Stimulated activated CD8-positive, alpha-beta memory T cell treated with anti-CD3 and anti-CD28 coated beads, Interleukin-4, amount 100 ng/mL, for 4 hours (primary cell): ENCODE measurements at places on chromosomes 6 and 20.

DNA sequence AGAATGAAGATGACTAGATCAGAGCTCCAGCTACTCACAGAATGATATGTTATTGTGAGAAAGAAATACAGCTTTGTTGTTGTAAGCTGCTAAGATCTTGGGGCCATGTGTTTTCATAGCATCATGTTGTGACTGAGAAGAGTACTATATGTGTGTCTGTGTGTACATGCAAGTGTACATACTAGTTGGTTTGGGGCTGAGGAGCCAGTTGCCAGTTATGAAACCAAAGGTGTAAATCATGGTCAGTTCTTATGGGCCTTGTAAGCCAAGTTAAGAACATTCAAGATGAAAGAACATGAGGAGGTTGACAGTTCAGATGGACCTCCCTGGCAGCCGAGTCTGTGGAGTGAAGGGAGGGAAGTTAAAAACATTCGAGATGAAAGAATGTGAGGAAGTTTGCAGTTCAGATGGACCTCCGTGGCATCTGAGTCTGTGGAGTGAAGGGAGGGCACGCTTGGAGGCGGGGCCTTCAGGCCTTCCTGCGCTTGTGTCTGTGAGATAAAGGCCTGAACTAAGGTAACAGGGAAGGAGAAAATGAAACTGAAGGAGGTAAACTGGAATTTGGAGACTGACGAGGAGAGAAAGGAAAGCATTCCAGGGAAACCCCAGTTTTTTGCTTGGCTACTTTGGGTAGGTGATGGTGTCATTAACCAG is 13.9 kb downstream of the AFDN start:
- no peak for DNase-seq

DNA sequence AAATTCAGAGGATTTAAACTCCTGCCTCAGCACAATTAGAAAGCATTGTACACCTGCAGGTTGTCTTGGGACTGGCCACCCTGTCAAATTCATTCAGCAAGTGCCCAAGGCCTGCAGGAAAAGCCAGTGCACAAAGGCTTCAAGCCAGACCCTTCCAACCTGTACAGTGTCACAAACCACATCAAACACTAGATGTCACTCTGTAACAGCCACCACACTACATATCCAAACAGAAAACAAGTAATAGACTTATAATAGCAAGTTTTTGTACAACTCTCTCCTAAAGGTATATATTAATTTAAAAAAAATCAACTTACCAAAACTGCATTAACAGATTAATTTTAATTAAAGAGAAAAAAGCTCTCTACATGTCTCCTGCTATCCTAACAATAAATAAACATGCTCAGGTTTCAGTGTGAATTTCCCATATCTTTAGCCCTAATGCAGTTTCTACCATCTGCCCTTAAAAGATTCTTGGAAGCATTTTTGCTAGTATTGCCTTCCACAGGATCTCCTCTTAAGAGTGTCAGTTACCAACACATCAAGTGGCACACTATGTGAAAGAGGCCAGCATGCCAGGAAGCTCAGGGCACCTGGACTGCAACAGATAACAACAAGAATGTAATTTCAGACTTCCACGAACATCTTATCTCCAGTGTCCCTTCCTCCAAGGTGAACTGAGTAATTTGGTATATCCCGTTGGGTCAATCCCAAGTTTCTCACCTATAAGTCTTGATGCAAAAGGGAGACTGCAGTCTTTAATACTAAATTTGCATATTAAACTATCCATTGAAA is 47.5 kb downstream of the RALGAPA2 start:
- no peak for DNase-seq

DNA sequence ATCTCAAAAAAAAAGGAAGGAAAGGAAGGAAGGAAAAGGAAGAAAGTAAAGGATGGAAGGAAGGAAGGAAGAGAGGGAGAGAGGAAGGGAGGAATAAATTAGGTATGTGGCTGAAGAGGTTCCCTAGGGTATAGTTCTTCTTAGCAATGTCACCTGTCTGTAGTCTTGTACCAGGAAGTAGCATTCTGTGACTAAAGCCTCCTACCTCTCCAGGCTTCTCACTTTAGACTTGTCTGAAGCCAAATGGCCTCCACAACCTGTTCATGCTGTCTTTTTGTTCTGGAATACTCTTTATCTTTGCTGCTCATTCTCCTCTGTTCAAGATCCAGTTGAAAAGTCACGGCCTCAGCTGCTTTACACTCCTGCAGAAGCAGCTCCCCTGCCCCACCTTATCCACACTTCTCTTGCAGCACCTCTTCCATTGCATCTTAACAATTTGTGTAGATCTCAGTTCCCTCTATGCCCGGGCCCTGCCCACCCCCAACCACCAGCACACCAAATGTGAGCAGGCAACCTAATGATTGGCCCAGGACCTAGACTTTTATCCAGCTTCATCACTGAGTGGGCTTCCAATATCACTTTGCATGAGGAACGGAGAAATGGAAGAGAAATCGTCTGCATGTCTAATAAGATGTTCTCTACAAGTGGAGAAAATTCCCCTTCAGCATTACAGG is 19.1 kb downstream of the GCNT2 start:
- no peak for DNase-seq

- DNase-seq, result no peak
Observed at GRCh38 chr6:4661391-4661790, 114.8 kb upstream of the CDYL start.

DNA sequence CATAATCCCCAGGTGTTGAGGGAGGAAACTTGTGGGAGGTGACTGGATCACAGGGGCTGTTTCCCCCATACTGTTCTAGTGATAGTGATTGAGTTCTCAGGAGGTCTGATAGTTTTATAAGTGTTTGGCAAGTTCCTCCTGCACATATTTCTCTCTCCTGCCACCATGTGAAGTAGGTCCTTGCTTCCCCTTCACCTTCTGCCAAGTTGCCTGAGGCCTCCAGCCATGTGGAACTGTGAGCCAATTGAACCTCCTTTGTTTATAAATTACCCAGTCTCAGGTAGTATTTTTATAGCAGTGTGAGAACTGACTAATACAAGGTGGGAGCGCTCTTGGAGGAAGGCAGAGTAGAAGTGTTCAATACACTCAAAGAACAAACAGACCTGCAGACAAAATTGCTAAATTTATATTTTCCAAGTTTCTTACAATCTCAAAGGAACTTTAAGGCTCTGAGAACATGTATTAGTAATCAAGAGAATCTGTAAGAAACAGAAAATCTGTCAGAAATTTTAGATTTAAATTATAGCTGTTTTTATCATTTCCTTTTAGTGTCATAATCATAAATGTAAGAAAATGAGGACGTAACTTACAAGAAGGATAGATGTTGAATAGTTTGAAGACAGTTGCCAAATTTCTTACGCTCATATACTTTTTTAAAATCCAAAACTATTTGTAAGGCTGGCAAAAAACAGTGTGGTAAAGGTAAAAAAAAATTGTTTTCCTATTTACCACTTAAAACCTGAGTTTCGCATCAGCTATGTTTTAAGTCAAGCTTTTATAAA is 77.7 kb downstream of the ASCC3 start:
- no peak for DNase-seq

GRCh38 chr20:14507711-14508110 is 170.3 kb upstream of the FLRT3 start:
- DNase-seq, result no peak

- no peak for DNase-seq
Observed at GRCh38 chr20:51532577-51533191, 9.8 kb downstream of the NFATC2 start.

GRCh38 chr6:18161431-18161830 is 6.2 kb downstream of the KDM1B start:
- no peak for DNase-seq

DNA sequence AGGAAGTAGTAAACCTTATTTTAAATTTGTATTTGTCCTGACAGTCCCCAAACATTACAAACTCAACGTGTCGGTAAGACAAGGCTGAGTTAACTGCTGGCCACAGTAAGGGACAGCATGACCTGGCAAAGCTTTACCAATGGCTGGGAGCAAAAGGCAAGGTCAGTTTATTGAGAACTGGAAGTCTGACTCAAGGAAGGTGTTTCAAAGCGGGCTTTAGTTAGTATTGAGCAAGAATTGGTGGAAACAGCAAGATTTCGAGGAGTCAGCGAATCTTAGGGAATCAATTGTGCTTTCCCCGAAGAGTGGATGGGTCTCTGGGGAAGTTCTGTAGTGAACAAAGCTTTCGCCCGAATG is 885 bp upstream of the GZF1 start:
- DNase-seq, result no peak

DNA sequence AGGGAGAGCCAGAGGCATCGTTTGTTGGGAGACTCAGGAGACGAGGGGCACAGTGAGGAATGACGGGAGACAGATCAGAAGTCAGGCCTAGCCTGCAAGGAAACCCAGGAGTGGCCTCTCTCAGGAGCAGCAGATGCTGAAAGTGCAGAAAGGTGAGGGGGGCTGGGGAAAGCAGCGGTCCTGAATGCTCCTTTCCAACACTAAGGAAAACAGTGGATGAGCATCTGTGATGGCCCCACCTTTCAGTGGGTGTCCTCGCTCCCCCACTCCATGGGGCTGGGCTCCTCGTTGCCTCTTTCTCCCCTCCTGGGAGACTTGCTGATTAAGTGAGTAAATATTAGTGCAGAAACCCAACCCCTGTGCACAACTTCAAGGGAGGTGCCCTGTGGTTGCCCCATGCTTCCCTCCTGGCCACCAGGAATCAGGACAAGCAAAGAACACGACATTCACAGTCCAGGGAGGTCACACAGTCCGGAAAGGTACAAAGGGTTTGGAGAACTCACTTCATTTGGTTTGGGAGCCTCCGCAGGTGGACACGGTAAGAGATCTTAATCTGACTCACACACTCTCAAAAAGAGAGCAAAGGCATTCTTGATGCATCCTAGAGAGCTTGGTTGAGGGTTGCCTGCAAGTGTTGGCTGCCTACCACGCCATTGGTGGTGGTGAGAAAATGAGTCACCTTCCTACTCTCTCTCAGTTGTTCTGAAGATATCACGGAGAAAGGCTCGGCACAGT is 9.7 kb upstream of the BPIFB1 start:
- no peak for DNase-seq

- no peak for DNase-seq
Observed at GRCh38 chr6:19303383-19303782, 533.8 kb upstream of the ID4 start.

GRCh38 chr6:166286839-166287271 is 21.3 kb downstream of the PRR18 start:
- no peak for DNase-seq

DNA sequence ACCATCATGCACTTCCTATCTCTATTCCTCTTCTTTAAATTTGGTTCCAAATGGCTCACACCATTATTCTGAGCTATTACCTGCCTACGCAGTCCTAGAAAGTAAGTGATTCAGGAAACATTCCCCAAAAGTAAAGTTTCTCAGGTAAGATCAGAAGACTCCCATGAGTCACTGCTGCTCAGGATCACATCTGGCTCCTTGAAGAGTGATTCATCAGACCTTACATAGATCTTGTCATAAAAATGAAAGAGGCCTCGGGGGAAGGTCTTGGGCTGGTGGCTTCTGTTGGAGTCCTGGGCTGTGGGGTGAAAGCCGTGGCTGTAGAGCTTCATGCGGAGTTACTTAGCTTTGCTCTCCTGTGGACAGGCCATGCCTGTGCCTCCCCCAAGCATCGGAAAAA is 35.9 kb downstream of the PLG start:
- no peak for DNase-seq

- no peak for DNase-seq
Observed at GRCh38 chr20:33211817-33212424, 5.2 kb upstream of the BPIFA3 start.

DNA sequence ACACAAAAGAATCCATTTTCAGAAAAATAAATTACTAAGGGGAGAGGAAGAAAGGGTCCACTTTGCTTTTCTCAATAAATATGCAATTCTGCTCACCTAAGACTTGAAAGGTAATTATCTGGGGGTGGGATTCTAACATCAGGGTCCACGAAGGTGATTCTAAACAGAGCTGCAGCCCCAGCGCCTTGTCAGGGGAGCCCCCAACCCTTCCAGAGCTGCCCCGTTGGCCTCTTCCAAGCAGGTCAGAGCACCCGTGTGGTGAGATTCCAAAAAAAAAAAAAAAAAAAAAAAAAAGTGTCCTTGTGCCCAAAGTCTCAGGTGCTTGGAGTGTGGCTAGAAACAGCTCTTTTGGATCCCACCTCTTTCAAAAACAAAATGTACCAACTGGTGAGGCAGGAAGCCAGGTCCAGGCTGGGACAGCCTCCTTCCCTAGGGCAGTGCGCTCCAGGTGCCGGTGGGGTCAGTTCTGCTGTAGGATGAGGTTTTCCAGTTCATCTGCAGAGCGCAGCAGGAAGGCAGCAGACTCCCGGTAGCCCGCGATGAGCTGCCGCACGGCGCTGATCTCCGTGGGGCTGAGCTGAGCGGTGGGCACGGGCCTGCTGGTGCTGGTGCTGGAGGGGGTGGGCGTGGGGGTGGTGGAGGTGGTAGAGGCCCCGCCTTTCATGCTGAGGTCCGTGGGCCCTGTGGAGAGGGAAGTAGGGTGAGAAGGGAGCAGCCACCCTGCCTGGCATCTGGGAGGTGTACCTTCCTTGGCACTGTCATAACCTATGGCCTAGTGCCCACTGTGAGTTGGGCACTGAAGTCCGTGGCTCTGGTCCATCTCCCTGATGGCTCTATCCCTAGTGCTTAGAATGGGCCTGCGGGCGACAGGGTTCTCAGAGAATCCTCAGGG is 89.3 kb downstream of the ASXL1 start:
- DNase-seq, result no peak

DNA sequence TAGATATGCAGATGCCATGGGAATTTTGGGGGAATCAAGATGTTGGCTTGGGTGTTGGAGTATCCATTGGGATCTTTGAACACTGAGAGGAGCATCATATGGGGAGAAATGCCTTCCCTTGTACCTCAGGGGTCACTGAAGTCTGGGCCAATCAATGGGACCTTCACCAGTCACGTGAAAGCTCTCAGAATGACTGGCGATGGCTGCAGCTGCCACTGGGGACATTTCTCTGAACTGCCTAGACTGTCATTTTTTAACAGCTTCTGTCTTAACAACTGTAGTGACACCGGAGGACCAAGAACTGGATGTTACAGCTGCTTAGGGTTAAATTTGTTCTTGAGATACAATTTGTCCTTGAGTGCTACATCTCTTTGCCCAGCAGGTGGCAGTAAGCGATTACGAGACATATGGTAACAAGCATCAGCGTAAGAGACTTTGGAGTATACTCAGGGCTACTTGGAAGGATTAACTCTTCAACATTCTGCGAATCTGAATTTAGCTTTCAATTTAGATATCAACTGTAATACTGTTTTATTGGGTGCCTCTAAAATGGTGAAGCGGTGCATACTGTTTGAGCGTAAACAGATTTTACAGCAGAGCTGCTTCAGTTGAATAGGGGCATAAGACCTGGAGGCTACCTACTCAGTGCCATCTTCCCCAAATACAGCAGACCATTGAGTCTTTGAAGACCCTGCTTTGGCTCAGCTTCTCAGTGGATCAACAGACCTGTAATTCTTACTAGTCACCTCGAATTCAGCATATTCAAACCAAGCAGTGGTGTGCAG is 36.0 kb downstream of the CCN2 start:
- peak; percentile 1 for DNase-seq

GRCh38 chr6:18595774-18596530 is 208.8 kb downstream of the RNF144B start:
- DNase-seq, result no peak

GRCh38 chr6:22435151-22435550 is 134.2 kb upstream of the HDGFL1 start:
- DNase-seq, result no peak

- no peak for DNase-seq
Observed at GRCh38 chr6:44298864-44299263, 14.3 kb downstream of the AARS2 start.
